HepG2 (cell line): ENCODE measurements at places on chromosomes 5 and 9.

DNA sequence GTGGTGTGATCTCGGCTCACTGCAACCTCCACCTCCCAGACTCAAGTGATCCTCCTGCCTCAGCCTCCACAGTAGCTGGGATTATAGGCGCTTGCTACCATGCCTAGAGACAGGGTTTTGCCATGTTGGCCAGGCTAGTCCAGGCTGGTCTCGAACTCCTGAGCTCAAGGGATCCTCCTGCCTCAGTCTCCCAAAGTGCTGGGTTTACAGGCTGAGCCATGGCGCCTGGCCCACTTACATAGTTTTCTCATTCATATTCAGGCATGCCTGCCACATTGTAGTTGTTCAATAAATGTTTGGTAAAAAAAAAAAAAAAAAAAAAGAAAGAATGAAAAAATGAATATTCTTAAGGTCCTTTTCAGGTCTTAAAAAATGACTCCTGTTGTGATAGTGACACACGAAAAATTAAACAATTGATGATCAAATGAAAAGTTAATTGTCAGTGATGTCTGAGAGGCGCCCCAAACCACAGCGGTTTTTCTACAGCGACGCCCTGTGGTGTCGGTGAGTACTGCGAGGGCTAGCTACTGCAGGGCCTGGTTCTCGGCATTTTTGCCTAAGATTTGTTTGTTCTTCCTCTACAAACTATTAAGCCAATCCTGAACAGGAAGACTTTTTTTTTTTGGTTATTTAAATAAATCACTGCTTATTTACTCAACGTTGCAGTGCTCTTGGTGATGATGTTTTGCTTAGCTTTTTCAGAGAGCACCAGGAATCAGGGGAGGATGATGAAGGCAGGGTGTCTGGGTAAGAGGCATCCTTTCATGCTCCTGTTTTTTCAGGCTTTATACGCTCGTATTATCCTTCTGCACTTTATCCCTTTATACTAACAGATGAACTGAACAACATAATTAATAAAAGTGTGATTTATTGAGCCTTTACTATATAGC, 67.0 kb upstream of the DPYSL3 start:
- DNase-seq: no peak

DNA sequence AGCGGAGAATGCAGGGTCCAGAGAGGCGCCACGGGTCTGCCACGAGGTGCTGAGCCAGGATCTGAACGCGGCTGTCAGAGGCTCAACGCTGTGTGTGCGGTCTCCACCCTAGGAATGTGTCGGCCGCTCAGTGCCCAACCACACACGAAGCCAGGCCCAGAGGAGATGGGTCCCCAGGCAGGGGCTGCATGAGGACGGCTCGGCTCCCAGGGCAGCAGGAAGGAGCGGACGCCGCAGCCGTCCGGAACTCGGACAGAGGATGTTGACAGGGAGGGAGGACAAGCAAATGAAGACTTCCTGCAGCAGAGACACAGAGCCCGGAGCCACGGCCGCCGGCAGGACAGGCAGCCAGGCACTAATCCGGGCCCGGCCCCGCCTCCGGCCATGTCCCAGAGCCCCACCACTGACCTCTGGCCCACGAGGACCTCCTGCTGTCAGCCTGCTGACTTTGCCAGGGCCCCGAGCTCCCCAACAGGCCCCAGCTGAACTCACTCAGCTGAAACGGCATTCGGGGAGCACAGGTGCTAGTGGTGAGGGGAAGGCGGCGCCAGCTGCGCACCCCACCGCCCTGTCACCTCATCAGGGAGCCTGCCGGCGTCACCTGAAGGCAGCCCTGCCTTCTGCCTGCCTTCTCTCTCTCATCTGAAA, 12.7 kb downstream of the VAV2 start:
- DNase-seq: peak; percentile 80

DNA sequence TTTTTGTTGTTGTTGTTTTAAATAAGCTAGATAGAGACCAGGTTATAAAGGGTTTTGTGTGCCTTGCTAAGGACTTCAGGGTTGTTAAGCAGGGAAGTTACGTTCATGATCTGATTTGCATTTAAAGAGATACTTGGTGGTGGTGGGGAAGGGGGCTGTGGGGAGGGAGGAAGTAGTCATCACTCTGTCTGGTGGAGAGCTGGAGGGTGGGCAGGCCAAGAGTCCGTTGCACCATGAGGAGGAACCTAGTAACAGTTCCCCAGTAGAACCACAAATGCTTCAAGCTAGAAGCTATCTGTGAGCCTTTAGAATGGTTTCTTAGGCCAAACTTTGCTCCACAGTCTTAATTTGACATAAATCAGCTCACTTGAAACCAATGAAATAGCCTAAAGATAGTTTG, 18.7 kb upstream of the ROPN1L start:
- DNase-seq: no peak

GRCh38 chr5:155150012-155150411, 136.5 kb downstream of the KIF4B start:
- DNase-seq: no peak

GRCh38 chr5:60673334-60673733, 26.6 kb downstream of the DEPDC1B start:
- DNase-seq: no peak

- DNase-seq: no peak
Measured at GRCh38 chr5:14362491-14362890, 219.1 kb upstream of the OTULINL start.

DNA sequence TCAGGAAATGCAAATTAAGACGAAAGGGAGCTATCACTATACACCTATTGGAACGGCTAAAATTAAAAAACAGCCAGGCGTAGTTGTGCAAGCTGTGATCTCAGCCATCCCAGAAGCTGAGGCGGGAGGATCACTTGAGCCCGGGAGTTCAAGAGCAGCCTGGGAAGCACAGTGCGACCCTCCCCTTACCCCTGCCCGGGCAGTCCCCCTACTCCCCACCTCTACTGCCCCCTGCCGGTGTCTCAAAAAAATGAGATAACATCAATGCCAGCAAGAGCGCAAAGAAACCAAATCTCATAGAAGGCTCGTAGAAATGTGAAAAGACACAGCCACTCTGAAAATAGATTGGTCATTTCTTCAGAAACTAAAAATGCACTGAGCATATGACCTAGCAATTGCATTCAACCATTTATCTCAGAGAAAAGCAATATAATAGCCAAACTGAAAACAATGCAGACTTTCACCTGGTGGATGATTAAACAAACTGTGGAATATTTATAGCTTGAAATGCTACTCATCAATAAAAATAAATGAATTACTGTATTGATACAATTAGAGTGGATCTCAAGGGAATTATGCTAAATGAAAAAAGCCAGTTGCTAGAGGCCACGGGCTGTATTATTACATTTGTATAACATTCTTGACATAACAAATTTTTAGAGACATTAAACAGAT, 20.6 kb downstream of the OR2V2 start:
- DNase-seq: no peak

DNA sequence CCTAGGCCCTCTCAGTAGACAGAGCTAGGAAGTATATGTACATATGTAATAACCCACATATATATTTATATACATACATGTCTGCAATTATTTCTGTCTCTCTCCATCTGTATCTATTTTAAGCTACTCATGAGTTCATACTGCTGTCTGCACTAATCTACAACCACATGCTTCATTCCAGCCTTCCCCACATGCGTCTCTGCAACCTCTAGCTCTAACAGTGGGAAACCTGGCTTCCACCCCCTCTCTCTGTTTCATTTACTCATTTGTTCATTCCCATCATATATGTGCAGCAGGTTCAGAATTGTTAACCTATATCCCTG, 23.3 kb downstream of the DCANP1 start:
- no peak for DNase-seq

DNA sequence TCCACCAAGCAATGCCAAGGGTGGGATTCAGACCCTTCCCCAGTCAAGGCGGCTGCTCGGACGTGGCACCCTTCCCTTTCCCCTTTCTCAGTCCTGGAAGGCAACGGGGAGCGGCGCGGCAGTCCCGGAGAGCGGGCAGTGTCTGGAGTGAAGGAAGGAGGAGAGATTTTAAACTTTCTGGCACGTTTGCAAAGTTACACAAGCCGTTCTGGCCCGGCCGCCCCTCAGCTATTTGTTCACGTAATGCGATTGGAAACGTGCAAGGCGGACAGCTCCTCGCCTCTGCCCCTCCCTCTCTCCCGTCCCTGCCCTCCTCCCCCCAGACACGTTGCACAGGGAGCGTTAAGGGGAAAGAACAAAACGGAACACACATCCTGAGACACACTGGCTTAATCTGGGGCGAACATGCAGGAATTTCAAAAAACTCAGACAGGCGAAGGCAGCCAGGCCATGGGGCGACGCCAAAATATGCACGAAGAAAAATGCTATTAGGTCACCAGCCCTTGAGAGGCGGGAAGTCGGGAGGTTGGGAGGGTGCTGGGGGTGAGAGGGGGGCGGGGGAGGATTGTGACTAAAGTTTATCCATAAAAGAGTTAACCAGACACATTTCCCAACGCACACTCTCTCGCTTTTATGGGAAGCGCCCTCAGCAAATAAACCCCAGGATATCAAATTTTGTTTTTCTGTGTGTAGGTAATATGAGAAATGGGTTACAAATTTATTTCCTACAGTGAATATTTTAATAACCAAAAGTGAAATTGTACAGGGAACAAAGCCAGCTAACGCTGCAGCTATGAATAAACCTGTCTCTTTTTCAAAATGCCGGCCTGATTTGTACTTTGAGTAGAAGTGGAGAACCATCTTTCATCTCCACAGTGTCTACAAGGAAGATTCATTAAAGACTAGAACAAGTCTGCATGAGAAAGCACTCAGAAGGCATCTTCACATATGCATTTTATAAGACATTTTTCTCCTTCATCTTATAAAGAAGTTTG, at the start of gene LOX:
Gene LOX (minus strand): TSS at position 144 of the 995 bp plus-strand sequence. CDS start 274 bp downstream, outside the sequence.
- DNase-seq: peak; percentile 47
